Vagina (tissue), 2 donors: ENCODE measurements at places on chromosomes 4 and X.

DNA sequence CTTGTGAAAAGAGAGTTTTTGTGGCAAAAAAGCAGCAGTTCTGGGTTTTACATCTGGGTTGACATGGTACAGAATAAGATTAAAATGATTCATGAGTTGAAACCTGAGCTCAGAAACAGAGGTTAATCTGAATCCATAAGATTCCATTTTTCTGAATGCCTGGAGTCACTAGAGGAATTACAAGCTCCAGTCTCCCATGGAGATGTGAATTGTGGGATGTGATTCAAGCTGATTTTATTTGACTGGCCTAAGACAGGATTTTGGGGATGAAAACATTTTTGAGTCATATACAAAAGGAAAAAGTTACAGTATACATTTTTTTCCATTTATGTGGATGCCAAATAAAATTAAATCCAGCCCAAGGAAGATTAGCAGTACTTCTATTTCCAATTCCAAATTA lies 161.1 kb downstream of the RBM46 start:
- DNase-seq, result no peak

DNA sequence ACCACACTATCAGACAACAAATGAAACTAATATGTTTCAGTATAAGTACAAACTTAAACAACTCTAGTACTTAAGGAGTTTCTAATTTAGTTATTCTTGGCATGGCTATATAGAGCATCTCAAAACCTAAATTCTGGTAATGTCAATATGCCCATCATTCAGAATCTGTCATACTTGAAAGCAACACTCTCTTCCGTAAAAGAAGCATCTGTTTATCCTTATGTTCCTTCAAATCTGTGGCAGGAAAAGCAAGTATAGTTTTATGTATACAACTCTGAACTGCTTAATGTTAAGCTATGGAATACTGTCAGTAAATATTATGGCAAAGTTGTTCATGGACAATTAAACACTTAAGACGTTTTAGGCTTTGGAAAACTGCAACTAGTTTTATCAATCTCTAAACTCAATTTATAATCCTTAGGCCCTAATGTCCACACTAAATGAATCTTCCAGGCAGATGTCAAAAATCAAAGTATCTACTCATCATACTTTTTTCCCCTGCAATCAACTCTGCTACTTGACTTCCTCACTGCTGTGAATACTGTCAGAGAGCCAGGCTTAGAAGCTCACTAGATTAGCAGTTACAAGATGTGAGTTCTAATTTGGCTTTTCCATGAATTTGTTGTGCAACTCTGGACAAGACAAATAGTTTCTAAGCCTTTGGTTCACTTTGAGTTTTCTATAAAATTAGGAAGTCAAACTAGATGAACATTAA lies 109.4 kb downstream of the SCLT1 start:
- DNase-seq, result no peak

DNA sequence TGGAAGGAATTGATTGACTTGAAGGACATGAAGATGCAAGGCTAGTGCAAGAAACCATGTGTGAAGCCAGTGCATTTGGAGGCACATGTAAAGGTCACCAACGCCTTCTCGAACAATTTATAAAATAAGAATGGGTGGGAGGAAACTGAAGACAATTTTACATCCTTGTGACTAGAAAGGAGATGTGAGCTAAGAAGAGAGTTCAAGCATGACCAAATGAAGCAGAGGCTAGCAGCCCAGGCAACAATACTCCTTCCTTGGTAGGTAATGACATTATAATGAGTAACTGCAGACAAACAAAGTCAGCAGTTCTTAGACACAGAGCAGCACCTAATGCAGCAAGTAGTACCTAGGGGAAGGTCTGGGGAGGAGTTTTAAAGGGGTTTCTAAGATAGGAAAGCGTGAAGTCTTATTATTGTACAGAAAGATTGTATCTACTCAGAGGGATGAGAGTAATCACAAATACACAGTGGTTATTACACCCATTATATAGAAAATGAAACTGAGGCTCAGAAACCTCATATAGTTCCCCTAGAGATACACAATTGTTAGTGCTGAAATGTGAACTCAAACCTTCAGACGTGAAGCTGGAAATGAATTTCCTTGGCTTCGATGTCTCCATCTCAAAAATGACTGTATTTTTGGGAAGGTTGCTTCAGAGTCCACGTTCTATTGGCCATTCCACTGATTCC lies 56.1 kb downstream of the ATXN3L start:
- no peak for DNase-seq

GRCh38 chr4:168394556-168394955 lies 76.0 kb upstream of the DDX60 start:
- DNase-seq, result no peak

GRCh38 chr4:89369581-89369980 lies 62.0 kb upstream of the GPRIN3 start:
- DNase-seq, result no peak
